Activated T-helper 1 cell treated with Interleukin-2 at 50 U/mL for 16 hours (primary cell): ENCODE measurements at places on chromosomes 2 and 18.

- no peak for DNase-seq
Observed at GRCh38 chr2:62045017-62045543, 139.6 kb downstream of the COMMD1 start.

DNA sequence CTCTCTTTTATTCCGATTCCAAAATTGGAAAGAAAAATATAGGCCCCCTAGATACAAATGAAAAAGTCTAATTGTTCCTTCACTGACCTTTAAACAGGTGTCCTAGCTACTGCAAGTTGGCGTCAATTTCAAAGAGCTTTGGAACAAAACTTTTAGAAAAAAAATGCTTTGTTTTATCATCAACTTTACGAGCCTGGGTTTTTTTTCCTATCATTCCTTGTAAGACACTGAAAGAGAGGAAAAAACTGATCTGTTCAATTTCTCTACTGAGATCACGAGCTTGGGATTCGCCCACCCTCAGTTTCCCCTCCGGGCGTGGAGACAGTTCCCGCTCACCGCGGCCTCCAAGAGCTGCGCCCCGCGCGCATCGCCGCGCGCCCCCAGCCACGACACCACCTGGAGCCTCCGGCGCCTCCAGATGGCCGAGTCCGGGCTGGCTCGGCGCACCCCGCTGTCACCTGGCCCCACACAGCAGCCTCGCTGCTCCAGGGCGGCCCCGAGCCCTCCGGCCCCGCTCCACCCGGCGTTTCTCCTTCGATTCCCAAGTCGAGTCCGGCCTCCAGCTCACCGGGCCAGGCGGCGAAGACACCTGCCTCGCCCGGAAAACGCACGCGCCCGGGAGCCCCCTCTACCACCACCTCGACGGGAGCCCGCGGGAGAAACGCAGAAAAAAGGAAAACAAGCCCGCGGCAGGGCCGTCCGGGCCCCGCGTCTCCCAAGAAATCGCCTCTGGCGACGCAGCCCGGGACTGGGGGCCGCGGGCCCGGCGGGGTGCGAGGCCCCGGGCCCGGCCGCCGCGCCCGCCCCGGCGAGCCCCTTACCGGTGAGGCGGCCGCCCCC, 656 bp downstream of the TBC1D8 start:
- no peak for DNase-seq

- no peak for DNase-seq
Observed at GRCh38 chr2:221975151-221975550, 323.6 kb downstream of the PAX3 start.

DNA sequence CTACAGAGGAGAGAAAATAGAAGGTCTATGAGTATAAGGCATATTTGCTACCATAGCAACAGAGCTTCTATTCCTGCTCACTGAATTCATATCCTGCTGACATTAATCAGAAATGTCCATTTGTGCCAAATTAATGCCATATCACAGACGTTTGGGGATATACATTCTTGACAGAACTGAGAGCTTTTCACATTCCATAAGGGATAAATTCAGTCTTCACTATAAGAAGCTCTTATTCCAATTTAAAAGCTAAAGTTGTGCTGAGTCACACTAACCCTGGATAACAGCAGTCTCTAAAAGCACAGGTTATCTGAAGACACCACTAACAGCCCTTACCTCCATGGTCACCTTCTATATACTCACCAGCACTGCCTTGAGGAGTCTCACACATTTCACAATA, 178.1 kb downstream of the RAB3GAP1 start:
- no peak for DNase-seq

DNA sequence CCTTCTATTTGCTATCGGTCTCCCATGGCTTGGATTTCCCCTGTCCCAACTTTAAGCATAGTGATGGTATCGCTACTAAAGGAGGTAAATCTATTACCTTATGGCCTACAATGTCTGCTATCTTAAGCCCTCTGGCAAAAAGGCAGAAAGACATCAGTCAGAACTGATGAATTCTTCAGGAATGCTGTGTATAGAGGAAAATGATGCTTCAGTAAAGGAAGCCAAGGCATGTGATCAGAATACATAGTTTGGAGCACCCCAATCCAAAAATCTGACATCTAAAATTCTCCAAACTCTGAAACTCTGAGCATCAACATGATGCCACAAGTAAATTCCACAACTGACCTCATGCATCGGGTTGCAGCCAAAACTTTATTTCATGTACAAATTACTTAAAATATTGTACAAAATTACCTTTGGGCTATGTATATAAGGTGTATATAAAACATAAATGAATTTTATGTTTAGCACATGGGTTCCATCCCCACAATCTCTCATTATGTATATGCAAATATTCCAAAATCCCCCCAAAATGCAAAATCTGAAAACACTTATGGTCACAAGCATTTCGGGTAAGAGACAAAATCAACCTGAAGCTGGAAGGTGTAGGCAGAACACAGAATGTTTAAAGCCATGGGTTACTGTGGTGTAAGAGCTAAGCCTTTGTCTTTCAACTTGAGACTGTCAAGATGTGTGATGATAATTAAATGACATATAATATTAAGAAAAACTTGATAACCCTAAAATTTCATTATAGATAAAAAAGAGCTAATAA, 66.2 kb downstream of the CUL3 start:
- no peak for DNase-seq

- no peak for DNase-seq
Observed at GRCh38 chr18:26448714-26449159, 99.6 kb downstream of the KCTD1 start.
